ENCODE measurements at places on chromosomes 5 and 9. TPM values are rescaled to one million over a fixed set of nuclear protein-coding genes. Genes with fewer than 3 reads are reported as not detected.

DNA sequence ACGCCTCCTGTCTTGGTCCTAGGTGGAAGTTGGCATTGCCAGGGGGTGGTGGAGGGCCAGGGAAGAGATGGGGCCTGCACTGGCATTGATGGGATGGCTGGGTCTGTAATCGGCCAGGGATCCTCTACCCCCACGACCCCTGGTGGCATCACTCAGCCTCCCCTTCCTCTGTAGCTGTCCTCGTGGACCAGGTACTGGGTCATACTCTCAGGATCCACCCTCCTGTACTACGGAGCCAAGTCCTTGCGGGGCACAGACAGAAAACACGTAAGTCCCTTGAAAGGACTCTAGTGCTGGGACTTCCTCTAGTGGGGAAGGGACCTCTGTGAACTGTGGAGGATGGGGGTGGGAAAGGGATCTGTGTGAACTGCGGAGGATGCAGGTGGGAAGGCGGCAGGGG is 52.1 kb upstream of the GARNL3 start:
- no peak overlapping the region for H3K27ac ChIP-seq
- H3K36me3 ChIP-seq = no peaks in the 10 kb centered on the region
- H3K4me1 ChIP-seq = no peaks in the 10 kb centered on the region
- no peak for DNase-seq
- H3K27me3 ChIP-seq = no peaks in the 10 kb centered on the region

- no peak for DNase-seq
- no peaks in the 10 kb centered on the region for H3K36me3 ChIP-seq
- no peaks in the 10 kb centered on the region for H3K27me3 ChIP-seq
These were observed 141.5 kb downstream of the FSTL4 start for GRCh38 chr5:133470841-133471240.

GRCh38 chr5:177328545-177329231 is 17.0 kb upstream of the MXD3 start:
- no peak for DNase-seq
- no peaks in the 10 kb centered on the region for H3K4me1 ChIP-seq
- H3K36me3 ChIP-seq = no peaks in the 10 kb centered on the region
- no peak overlapping the region for H3K27ac ChIP-seq

GRCh38 chr9:120648581-120649197 is 65.6 kb downstream of the MEGF9 start:
- no peak for DNase-seq
- no peaks in the 10 kb centered on the region for H3K36me3 ChIP-seq
- no peaks in the 10 kb centered on the region for H3K27me3 ChIP-seq
- no peak overlapping the region for H3K27ac ChIP-seq
- H3K4me3 ChIP-seq = no peak overlapping the region

- H3K27ac ChIP-seq = no peak overlapping the region
- no peak overlapping the region for H3K4me3 ChIP-seq
- DNase-seq = no peak
- H3K4me1 ChIP-seq = no peaks in the 10 kb centered on the region
- H3K27me3 ChIP-seq = no peaks in the 10 kb centered on the region
- no peaks in the 10 kb centered on the region for H3K36me3 ChIP-seq
These were observed 630.4 kb downstream of the PRELID2 start for GRCh38 chr5:145204743-145205142.

GRCh38 chr9:75096796-75097195 is 8.5 kb downstream of the OSTF1 start:
- no peaks in the 10 kb centered on the region for H3K36me3 ChIP-seq
- H3K4me1 ChIP-seq = no peaks in the 10 kb centered on the region
- H3K27ac ChIP-seq = no peak overlapping the region
- no peaks in the 10 kb centered on the region for H3K27me3 ChIP-seq

DNA sequence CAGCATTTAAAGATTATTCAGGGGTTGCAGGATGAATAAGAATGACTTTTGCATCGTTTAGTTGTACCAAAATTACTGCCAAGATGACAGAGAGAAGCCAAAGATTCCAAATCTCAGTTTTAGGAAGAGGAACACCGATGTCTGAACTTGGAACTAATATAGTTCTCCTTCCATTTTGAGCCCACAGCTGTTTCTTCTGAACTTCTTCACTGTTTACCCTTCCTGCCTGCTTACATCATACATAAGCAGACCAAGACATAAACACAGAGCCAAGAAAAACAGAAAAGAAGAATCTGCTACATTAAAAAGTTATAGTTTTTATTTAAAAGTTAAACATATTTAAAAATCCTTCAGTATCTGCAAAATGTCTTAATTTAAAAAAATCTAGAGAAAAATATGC is 146.9 kb upstream of the RAPGEF1 start:
- no peak overlapping the region for H3K4me3 ChIP-seq
- no peaks in the 10 kb centered on the region for H3K4me1 ChIP-seq
- no peak for DNase-seq
- H3K36me3 ChIP-seq = no peaks in the 10 kb centered on the region

DNA sequence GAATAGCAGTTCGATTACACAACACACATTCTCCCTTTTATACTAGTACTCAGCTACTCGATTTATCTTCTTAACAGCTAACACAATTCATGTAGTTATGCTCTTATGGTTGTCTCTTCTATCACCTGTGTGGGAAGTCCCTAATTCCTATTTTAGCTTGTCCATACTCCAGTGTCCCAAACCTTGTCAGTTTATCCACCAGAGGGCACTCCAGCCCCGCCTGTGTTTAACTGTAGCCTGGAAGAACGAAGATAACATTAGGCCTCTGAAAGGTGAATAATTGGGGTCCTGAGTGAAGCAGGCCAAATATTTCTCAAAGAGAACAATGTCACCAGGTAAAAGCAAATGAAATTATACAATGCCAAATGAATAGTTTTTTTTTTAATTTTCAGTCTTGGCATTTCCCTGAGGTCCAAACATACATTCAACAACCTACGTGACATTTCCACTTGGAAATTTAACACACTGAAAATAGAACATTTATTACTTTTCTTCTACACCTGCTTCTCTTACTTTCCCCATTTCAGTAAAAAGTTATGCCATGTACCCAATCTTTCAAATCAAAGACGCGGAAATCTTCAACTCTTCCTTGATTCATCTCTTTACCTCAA is 560.7 kb downstream of the HTR1A start:
- no peaks in the 10 kb centered on the region for H3K27me3 ChIP-seq
- no peaks in the 10 kb centered on the region for H3K4me1 ChIP-seq
- peak; percentile 23 for DNase-seq
- H3K27ac ChIP-seq = no peak overlapping the region

DNA sequence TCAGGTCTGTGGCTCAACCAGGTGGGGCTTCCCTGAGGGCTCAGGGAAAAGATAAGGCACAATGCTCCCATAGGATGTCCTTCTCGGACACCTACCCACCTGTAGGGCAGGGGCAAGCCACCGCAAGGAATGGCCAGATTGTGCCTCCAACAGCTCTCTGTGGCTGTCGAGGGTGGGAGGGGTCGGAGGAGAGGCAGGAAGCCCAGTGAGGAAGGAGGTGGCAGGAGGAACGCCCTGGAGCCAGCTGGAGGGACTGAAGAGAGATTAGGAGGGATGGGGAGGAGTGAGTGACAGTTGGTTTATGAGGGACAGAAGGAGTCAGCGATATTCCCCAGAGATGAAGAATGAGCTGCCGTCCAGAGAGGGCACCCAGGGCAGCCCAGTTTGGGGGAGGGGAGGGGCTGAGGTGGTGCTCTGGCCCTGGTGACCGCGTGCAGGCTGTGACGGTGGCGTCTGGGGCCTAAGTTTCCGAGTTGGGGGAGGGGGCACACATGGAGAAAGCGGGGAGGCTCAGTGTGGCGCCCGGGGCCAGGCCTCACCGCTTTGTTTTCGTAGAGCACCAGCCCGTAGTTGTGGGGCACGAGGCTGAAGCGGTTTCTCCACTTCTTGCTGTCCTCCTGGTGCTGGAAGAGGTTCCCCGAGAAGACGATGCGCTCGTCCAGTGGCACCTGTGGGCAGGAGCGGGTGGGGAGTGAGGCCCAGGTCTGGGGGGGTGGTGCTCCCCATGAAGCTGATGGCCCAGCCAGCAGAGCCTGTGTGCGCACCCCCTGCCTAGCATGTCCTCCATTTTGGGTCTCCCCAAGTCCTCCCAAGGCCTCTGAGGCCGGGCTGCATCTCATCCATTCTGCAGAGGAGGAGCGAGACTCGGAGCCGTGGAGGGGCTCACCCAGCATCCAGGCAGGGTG is 75.6 kb downstream of the LRSAM1 start:
- no peak for DNase-seq
- H3K4me3 ChIP-seq = no peak overlapping the region
- no peak overlapping the region for H3K27ac ChIP-seq
- H3K4me1 ChIP-seq = peaks cover 3% of the 10 kb centered on the region
- H3K36me3 ChIP-seq = peaks cover 11% of the 10 kb centered on the region

Gene ADGRV1
- 20.9 TPM for total RNA-seq

Gene PCDHA9
- 0.51 TPM for total RNA-seq

Gene SLC6A3
- total RNA-seq = not detected
